ENCODE measurements at places on chromosomes 7 and 10.

DNA sequence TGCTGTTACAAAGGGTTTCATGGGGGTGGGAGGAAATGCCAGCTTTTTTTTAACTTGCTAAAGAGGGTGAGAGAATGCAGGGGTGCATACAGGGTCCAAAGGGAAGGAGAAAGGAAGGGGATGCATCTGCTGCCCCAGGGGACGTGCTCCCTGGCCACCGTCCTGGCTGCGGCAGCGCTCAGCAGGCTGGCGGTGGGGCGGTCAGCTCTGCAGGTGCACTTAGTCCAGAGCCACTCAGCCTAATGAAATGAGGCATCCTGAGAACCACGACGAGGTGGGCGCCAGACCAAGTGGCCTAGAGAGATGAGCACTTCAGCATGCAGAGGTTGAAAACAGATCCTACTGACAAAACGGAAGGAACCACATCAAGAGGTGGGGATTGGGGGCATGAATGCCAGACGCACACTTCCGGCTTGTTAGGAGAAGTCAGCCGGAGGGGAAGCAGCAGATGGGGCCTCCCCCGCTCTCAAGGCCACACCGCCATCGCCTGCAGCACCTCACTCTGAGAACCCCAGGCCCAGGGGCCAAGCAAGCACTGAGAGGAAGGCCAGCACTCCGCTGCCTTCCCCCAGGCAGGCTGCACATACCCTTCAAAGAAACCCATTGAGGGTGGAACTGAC lies 94.5 kb downstream of the MAD1L1 start:
- no peak for DNase-seq

- DNase-seq: no peak
Measured at GRCh38 chr7:144991041-144991440, 155.2 kb upstream of the TPK1 start.

DNA sequence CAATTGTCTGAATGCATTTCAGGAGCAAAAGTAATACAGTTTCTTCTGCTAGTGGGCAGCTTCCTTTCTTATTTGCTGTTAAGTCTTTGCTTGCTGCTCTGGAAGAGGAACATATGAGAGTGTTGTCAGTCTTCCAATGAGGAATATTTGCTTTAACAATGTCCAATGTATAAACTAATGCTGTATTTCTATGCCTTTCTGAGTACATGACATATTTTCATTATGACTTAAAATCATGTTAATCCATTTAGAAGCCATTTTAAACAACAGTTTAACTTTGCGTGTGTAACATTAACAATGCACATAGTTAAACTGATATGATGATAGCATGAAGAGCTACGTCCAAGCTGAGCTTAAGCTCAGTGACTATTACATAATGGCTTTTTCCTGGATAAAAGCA lies 933.4 kb upstream of the GHITM start:
- no peak for DNase-seq

- DNase-seq: peak; percentile 41
Measured at GRCh38 chr7:19051767-19052375, 65.6 kb downstream of the TWIST1 start.

DNA sequence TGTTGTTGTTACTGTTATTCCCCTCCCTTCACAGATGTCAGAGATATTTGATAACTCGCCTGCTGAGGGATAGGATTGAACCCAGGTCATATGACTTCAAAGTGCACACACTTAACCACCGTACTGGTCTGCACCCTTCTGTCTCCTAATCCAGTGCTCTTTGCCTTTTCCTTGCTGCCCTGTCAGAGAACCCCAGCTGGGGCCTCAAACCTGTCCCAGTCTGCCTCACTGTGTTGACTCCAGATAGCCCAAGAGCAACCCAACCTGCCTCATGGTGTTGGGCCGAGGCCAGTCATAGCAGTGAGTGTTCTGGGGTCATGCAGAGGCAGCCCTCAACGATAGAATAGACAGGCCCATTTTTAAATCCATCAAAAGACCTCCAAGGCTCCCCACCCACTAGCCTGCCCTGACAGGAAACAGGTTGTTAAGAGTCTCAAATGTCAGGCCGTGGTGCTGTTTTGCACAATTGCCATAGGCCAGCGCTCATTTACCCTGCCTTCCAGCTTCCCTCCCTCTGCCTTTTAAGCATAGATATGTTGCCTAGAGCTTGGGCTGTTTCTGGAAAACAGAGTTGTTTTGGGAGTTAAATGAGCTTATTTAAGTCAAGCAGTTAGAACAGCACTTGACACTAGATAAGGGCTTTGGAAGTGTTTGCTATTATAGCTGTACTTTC lies 37.0 kb upstream of the PDCD4 start:
- DNase-seq: no peak
